ENCODE measurements at places on chromosomes 11 and 22.

DNA sequence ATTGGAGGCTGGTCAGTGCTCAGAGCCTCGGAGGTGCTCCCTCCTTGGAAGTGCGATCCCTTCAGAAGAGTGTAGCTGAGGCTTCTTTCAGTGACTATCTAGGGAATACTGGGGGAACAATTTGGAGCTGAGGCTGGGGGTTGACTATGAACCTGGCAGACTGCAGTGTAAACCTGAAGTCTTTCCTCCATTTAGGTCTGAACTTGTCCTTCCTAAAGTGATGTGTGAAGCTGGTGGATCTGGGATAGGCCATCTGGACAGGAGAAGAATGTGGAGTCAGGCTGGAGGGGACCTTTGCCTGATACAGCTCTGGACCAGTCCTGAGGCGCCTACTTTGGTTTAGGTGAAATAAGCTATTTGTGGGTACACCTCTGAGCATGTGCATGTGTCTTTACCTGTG is 3.5 kb upstream of the INSC start:
- no peak for DNase-seq

GRCh38 chr11:6992026-6992425 is 28.1 kb downstream of the ZNF214 start:
- DNase-seq: no peak

GRCh38 chr22:30718491-30718890 is 23.8 kb downstream of the OSBP2 start:
- no peak for DNase-seq

GRCh38 chr22:25666308-25666707 is 75.7 kb upstream of the MYO18B start:
- no peak for DNase-seq

GRCh38 chr11:116930177-116930576 is 92.8 kb upstream of the APOA1 start:
- DNase-seq: no peak

- DNase-seq: no peak
These were observed 215.3 kb upstream of the TBCEL start for GRCh38 chr11:120808616-120809050.

DNA sequence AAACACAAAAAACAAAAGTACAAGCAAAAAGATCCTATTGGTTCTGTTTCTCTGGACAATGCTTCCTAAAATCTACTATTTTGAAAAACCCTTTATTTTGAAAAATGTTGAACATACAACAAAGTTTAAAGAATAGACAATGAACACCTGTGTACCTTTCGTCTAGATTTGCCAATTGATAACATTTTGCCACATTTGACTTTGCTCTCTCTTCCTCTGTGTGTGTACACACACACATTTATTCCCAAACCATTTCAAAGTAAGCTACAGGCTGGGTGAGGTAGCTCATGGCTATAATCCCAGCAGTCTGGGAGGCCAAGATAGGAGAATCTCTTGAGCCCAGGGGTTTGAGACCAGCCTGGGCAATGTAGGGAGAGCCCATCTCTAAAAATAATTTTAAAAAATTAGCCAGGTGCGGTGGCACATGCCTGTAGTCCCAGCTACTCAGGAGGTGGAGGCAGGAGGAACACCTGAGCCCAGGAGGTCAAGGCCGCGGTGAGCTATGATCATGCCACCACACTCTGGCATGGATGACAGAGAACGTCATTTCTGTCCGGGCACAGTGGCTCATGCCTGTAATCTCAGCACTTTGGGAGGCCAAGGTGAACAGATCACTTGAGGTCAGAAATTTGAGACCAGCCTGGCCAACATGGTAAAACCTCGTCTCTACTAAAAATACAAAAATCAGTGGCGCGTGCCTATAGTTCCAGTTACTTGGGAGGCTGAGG is 5.3 kb upstream of the PSMC3 start:
- DNase-seq: no peak

GRCh38 chr22:27573280-27574001 is 228.1 kb downstream of the MN1 start:
- DNase-seq: no peak

GRCh38 chr22:39877079-39877845 is 16.3 kb downstream of the ENTHD1 start:
- DNase-seq: no peak

GRCh38 chr22:40432157-40432556 is 61.8 kb downstream of the SGSM3 start:
- no peak for DNase-seq

GRCh38 chr11:134724106-134724778 is 312.2 kb upstream of the B3GAT1 start:
- DNase-seq: no peak

DNA sequence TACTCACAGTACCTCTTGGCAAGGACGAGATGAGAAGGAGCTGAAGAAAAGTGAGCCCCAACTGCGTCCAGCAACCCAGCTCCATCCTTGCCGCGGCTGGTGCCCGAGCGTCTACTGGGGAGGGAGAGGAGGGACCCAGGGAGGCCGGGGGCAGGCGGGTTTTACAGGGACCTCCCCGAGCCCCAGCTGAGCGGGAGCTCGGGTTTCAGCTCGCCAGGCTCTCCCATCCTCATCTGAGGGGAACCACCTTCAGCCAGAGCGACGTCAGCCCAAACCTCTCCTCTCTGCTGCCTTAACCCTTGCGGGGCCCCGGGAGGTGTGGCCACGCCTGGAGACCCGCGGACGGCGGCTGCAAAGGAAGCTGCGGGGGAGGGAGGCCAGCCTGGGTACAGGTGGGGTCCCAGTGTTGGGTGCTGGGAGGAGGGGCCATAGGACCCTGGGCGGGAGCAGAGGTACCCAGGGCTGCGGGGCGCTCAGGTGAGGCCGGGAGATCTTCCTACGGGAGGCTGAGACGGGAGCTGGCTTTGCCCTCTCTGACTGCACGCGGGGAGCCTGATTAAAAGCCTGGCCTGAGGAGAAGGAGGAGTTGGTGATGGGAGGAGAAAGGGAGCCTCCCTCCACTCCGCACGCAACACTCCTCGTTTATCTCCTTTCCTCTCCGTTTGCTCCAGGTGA is at the start of gene PAMR1:
Gene PAMR1, minus strand, starts transcription at position 116 of the 675 bp plus-strand sequence. Its CDS starts 31 bp downstream, at position 85.
- no peak for DNase-seq

DNA sequence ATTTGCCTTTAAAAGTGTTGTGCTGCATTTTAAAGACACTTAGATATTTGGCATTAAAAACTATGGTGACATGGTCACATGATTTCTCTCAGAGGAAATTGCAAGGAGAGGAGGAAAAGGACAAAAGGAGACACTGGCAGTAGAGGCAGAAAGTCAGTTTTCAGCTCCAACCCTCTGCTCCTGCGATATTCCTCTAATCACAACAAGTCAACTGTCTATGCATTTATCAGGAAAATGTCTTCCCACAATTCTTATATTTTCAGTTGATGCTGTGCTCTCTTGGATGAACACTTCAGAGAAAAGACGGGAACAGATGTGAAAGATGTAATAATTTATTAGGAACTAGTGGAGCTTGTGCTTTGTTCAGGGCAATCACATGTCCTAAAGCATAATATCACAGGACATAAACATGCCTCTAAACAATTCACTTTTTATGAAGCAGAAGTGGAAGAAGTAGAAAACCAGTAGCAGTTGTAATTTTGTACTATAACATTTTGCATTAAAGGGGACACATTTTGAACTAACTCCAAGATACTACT is 340.8 kb upstream of the PITPNB start:
- DNase-seq: no peak

GRCh38 chr11:108609682-108610081 is 16.1 kb upstream of the EXPH5 start:
- DNase-seq: no peak

- no peak for DNase-seq
These were observed 28.8 kb downstream of the IGLL5 start for GRCh38 chr22:22916215-22916951.

DNA sequence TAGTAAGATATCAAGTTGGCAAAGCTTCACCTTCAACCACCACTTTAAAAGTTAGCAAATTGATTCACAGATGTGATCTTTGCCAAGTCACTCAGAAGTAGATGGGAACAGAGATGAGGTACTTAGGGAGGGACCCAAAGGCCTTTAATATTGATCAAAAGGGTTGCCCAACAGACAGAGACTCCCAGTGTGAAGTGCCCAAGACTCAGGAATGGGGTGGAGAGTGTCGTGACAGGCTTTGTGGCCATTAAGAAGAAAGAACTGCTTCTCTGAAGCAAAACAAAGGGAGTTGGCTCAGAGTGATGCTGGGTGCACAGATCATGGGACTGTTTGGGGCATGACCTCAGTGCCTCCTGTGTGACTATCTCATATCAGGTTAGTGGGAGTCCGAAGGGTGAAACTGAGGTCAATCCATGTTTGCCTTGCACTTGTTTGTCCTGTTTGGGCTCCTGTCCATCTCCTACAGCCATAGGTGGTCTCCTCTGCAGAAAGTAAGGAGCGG is 132.3 kb downstream of the APIP start:
- no peak for DNase-seq

- no peak for DNase-seq
These were observed 1.2 kb upstream of the TRIM3 start for GRCh38 chr11:6474806-6475500.

GRCh38 chr11:76723142-76723541 is 52.6 kb upstream of the LRRC32 start:
- DNase-seq: no peak

- DNase-seq: no peak
These were observed 12.8 kb upstream of the ST14 start for GRCh38 chr11:130146796-130147195.

DNA sequence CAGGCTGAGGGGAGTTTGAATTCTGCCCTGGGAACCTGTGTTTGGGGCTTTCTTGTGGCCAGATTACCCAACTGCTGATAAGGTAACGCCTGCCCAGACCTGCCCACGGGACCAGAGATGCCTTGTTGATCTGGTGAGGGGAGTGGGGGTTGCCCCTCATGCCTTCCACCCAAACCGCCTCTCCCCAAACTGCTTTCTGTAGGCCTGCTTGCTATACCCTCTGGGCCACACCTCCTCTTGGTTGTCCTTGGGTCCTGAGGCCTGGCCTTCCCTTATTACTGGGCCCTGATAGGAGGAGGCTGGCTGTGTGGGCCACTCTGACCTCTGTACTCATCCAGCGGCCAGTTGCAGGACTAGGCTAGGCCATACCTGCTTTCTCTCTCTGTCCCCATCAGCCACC is 3.4 kb downstream of the P2RY2 start:
- DNase-seq: no peak

GRCh38 chr11:9615031-9615451 is 41.6 kb downstream of the WEE1 start:
- DNase-seq: no peak

DNA sequence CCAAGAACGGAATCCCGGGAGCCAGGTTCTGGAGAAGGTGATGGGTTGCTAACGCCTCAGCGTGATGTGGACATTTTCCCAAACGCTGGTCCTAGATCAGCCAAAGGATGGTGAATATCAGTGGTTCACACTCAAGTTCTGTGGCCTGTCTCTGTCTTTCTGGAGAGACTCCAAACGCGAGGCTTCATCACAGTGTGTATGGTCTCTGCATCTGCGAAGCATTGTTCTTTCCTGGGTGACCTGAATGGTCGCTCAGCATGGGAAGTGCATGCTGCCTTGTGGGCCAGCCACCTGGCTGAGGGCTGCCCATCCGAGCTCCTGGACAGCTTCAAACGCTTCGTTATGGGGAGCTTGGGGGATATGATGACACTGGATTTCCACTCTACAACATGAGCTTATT is 810.0 kb downstream of the TBC1D22A start:
- no peak for DNase-seq

DNA sequence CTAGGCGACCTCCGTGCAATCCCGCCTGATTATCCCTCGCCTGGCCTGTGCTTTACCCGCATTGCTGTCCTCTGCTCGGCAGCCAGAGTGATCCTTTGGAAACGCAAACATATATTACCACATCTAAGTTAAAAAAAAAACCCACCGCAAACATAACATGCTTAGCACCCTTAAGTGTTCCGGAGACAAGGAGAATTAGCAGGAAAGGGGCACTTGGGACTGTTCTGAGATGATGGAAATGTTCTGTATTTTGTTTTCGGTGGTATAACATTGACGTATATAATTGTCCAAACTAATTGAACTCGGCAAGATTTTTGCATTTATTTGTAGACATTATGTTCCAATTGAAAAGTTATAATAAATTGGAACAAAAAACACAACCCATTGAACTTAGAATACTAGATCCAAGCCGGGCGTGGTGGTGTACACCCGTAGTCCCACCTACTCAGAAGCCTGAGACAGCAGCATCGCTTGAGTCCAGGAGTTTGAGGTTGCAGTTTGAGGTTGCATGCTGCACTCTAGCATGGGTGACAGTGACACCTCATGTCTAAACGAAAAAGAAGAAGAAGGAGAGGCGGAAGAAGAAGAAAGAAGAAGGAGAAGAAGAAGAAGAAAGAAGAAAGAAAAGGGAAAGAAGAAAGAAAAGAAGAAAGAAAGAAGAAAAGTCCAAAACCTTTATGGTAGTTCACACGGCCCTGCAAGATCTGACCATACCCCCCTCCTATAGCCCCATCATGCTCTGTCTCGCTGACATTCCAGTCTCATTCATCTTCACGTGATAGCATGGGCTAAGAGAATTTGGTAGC is 604 bp upstream of the POLR3H start:
- no peak for DNase-seq

DNA sequence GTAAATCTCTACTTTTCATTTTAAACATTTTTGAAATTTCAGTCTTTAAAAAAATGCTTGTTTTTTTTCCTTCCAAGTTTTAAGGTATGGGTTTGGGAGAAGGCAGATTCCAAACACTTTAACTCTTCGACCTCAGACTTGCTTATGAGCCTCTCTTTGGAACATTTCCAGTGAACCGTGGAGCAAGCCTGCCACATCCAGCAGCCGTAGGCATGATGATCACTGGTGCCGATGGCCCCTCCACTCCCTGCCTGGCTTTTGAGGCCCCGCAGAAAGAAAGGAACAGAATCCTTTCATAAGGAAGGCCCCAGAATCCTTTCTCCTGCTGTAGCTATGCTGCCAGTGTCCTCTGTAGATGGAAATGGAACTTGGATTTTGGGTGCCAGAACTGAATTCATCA is 50.7 kb downstream of the BMAL1 start:
- no peak for DNase-seq

DNA sequence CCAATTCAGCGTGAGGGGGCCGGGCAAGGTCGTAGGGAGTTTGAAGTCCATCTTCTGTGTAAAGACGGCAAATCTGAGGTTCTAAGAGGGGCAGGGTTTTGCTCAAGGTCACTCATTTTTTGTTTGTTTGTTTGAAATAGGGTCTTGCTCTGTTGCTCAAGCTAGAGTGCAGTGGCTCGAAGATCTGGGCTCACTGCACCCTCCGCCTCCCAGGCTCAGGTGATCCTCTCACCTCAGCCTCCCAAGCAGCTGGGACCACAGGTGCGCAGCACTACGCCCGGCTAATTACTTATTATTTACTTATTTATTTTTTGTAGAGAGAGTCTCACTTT is 355 bp upstream of the AP1B1 start:
- no peak for DNase-seq

GRCh38 chr22:50553310-50553709 is 7.6 kb downstream of the KLHDC7B start:
- DNase-seq: no peak

- DNase-seq: no peak
These were observed 9.2 kb downstream of the SIPA1 start for GRCh38 chr11:65646958-65647701.

- no peak for DNase-seq
These were observed 18.3 kb downstream of the ELF5 start for GRCh38 chr11:34495239-34495723.
